ENCODE measurements at places on chromosomes 12 and 14. TPM values are rescaled to one million over a fixed set of nuclear protein-coding genes. Genes with fewer than 3 reads are reported as not detected.

DNA sequence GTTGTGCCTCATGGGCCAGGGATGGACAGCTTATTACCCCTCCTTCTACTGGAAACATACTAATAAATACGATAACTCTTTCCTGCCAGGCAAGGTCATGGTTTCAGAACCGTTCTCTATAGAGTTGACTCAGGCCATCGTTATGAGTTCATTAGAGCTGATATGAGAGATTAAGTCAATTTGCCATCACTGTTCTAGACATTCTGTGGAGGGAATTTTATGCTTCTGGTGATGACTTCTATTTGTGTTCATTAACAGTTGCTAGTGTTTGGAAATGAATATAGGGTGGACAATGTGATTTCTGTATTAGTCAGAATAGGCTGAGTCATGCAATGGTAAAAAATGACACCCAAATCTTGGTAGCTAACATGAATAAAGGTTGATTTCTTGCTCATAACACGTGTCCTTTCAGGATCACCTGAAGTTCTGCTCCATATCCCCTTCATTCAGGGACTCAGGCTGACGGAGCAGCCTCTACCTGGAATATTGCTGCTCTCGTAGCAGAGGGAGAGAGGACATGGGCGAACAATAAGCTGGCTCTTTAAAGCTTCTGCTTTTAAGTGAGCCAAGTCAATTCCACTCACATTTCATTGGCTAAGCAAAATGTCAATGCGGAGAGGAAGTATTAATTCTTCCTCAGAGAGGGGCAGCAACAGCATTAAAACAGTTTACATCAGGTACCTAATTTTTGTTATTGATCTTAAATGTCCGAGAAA lies 18.5 kb upstream of the TBPL2 start:
- DNase-seq = no peak

- DNase-seq = no peak
Measured at GRCh38 chr12:68768431-68768939, 22.5 kb downstream of the SLC35E3 start.

GRCh38 chr14:32802295-32802694 lies 136.4 kb upstream of the NPAS3 start:
- no peak for DNase-seq

- DNase-seq = no peak
Measured at GRCh38 chr14:79418649-79419415, 792.5 kb downstream of the DIO2 start.

DNA sequence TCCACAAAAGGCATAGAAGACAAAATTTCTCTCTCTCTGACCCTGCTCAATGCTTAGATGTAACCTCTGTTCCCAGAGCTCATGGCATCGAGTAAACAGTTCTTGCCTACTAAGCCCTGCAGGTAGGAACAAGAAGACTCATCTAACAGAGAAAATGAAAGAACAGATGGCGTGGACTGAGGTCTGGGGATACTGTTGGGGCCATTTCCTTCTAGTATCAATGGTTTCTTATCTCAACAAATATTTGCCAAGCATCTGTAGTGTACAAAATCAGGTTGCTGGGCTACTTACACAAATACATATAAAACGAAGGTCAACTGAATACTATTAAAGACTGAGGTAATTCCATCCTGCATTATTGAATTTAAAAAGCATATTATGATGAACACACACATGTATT lies 93.3 kb downstream of the RIMBP2 start:
- DNase-seq = no peak

Gene HOTAIR
- not detected for total RNA-seq

Gene EML1
- total RNA-seq = 38.1 TPM

Gene RD3L
- not detected for total RNA-seq

Gene KRT73
- not detected for total RNA-seq

DNA sequence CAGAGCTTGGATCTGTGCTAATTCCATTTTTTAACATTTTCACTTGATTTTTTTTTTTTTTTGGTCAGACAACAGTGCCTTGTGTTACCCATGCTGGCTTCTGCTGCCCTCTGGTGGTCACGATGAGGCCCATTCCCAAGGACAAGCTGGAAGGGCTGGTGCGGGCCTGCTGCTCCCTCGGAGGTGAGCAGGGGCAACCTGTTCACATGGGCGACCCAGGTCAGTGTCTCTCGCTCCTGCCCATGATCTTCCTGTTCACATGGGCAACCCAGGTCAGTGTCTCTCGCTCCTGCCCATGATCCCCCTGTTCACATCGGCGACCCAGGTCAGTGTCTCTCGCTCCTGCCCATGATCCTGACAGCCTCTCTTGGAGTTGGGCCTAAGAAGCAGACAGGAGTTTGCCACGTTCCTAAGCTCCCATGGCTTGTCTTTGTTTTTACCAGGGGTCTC lies 59.4 kb downstream of the DGLUCY start:
- DNase-seq = peak; percentile 93

DNA sequence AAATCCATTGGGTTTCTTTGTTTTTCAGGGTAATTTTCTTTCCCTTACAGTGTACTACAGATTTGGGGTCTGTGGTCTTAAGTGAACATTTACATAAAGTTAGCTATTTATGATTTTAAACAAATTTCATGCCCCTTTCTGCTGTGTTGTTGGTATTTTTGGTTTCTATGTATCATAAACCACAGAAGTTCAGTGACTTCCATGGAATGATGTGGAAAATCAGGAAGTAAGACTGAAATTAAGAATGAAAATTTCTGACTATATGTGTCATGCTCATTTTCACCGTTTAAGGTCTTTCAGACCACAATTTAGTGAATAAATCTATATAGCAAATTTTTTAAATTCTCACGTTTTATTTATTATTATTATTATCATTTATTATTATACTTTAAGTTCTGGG lies 31.7 kb downstream of the ETV6 start:
- DNase-seq = no peak

DNA sequence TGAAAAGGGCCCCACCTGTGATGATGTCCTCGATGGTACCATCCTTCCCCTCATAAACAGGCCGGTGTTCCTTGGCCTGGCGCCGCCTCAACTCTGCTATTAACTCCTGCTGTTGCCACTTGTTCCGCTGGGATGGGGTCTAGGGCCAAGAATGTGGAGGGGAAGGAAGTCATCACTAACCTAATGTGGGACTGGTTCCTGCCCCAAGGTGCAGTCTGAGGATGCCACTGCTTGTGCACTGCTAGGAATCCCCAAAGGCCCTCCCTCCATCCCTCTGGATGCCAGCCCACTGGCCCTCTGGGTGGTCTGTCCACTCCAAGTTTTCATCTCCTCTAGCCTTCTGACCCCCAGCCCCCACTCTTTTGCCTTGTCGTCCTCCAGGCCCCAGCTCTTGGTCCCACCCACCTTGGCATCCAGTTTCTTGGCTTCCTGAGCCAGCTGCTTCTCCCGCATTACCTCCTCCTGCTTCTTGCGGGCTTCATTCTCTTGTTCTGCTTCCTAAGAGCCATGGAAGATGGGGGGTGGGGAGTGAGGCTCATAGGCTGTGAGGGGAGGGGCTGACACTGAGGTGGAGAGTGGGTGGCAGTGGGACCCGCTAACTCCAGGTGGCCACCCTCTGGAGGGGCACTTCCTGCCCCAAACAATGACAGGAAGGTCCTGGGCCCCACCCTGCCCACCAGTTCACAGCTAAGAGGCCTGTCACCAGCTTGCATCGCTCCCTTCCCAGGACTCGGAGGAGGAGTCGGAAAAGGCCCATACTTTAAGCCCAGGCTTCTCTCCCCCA lies 23.7 kb downstream of the PRPF40B start:
- no peak for DNase-seq

GRCh38 chr12:131536337-131536736 lies 174.6 kb upstream of the SFSWAP start:
- DNase-seq = no peak

- DNase-seq = no peak
Measured at GRCh38 chr14:96071561-96071960, 32.4 kb downstream of the C14orf132 start.

Gene TMTC2
- total RNA-seq = 19.8 TPM

DNA sequence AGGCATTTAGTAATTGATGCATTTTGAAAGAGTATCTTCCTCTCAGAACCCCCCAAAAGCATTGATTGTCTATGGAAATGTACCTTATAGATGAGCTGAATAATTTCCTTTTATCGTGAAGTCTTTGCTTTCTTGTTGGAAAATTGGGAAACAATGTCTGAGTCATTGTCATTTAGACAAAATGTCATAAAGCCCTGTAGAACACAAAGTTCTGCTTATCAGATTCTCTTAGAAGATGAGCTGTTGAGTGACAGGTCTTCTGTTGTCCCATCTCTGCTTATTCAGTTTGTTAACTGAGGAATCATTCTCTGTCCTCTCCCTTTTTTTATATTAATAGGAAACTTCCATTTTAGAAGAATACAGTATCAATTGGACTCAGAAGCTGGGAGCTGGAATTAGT lies 22.9 kb downstream of the MAPKAPK5 start:
- no peak for DNase-seq

DNA sequence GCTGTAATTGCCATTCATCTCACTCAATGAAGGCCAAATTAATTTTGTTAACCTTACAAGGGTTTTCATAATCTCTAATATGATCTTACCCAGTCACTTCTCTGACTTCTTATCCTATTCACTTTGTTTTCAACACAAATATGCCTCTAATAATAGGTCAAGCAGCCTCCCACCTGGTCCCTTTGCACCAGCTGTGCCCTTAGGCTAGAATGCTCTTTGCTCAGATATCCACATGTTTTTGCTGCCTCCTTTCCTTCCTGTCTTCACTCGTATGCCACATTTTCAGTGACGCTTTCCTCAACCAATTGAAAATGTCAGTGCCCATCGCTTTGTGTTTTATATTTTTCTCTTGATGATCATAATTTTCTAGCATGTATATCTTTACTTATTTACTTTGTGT lies 106.4 kb upstream of the SYT10 start:
- no peak for DNase-seq

DNA sequence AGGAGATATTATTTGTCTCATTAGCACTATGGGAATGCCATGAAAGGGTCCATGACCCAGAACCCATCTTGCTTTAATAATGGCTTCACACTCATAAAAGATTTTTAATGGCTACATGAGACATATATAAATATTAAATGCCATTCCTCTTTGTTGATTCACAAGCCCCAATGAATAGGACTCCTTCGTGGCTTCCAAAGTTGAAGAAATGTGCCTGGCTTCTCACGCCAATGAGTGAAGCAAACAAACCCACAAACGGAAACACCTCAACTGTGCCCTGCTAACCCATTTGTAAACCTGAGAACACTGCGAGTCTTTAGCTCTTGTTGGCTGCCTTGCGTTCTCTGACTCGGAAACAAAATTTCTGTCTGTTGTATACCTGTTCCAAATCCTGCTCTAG lies 381.7 kb upstream of the DDHD1 start:
- DNase-seq = no peak

DNA sequence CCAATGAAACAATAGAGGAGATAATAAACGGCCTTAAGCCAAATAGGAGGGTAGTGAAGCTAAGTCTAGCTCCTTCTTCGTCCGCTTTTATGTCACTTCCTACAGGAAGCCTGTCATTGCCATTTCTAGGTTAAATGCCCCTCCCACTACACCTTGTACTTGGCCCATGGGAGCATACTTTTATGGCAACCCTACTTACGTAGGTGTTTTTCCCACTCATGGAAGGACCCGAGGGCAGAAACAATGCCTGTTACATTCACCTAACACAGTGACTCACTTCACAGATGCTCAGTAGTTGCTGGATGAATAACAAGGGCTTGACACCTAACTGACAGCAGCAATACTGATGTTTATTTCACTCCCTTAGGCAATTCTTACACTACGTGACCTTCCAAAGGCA lies 44.5 kb downstream of the ALKBH1 start:
- DNase-seq = no peak

DNA sequence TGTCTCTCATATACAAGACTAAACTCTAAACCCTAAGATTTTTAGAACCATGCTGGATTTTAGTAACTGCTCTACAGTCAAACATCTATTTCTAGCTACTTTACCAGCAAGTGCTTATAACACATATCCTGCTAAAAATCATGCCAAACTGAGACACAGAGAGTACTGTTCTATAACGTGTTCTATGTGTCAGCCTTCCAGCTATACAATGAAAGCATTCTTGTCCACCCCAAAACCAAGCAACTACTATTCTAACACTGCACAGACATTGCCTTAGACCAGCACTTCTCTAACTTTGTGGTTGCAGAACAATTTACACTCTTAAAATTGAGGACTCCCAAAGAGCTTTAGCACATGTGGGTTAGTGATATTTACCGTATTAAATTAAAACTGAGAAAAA lies 85.7 kb downstream of the SPPL3 start:
- DNase-seq = no peak

DNA sequence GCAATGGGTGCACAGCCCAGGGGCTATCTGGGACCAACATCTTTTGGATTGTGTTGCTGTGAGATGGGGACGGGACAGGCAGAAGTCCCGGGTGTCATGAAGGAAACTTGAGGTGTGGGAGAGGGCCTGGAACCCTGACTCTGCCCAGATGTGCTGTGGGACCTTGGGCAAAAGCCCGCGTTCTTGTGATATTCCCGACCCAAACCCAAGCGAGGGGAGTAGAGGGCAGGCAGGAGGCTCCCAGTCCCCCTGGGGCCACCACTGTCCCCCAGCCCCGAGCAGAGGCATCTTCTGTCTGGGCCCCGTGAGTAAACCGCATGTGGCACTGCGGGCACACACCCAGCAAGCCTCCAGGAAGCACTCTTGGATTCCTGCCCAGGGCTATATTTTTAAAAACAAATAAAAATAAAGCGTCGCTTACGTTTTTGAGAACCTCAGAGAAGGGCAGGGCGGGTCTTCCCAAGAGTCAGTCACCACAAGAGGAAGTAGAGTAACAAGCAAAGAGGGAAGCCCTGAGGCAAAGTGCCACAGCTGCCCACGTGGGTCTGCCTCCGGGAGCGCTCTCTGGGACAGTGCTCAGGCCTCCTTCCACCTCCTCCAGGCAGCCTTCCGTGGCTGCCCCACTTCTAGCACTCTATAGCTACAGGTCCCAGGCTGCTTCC lies 39.5 kb downstream of the BEGAIN start:
- DNase-seq = no peak

GRCh38 chr14:52703225-52703624 lies 3.8 kb upstream of the PSMC6 start:
- no peak for DNase-seq

Gene RSRC2
- total RNA-seq = 64.9 TPM

GRCh38 chr14:92121670-92122350 lies at the start of the genes CPSF2 and NDUFB1:
CPSF2 (plus strand) TSS chr14:92121969; CDS start chr14:92130985, 9,016 bp downstream.
NDUFB1 (minus strand) TSS chr14:92121706; CDS start chr14:92117637, 4,069 bp downstream.
- DNase-seq = peak; percentile 93

DNA sequence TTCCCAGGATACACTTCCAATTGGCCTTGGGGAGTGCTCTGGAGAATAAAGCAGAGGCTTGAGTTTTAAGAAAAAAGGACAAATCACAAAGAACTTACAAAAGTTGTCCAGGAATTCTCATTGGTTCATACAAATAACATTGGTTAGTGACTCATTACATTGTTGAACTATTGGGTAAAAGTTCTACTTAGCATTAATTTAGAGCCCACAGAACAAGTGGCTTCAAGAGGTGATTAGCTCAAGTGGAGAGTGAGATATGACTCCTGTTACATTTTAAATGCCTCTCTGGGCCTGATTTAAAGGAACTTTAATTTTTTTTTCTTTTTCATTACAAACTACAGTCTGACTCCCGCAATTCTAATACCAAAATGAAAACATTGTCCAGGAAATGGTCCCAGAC lies 72.9 kb downstream of the ASCL4 start:
- no peak for DNase-seq

DNA sequence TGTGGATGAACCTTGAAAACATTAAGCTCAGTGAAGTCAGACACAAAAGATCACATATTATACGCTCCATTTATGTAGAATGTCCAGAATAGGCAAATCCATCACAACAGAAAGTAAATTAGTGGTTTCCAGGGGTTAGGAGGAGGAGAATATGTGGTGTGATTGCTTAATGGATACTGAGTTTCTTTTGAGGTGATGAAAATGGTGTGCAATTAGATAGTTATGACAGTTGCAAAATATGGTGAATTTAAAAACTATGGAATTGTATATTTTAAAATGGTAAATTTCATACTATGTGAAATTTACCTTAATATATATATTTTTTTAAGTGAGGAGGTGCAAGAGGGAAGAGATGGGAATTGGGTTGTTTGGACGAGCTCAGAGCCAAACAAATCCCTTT lies 46.3 kb upstream of the KICS2 start:
- DNase-seq = no peak
